Iris pigment epithelial cell (primary cell): ENCODE measurements at places on chromosomes 5 and 9.
A peak's percentile ranks its signal among the peaks of the same experiment; 100 is the strongest.

DNA sequence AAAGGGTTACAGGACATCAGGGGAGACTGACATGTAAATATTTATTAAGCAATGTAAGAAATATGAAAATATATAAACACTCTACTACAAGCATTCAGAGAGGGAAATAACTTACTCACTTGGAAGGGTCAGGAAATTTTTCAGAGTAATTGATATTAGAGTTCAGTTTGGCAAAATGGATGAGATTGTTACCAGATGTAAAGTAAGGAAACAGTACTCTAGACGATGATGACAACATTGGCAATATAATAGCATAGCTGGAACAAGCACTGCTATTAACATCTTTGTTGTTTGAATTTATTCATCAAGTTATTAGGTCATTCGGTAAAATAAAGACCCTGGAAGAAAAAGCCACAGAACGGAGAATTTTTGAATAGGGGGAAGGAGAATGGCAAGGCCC, 49.1 kb downstream of the GNA14 start:
- DNase-seq: no peak

- no peak for DNase-seq
Observed at GRCh38 chr5:55188656-55189540, 15.9 kb upstream of the CDC20B start.

- DNase-seq: peak; percentile 83
Observed at GRCh38 chr5:107389130-107389774, 281.5 kb downstream of the EFNA5 start.

DNA sequence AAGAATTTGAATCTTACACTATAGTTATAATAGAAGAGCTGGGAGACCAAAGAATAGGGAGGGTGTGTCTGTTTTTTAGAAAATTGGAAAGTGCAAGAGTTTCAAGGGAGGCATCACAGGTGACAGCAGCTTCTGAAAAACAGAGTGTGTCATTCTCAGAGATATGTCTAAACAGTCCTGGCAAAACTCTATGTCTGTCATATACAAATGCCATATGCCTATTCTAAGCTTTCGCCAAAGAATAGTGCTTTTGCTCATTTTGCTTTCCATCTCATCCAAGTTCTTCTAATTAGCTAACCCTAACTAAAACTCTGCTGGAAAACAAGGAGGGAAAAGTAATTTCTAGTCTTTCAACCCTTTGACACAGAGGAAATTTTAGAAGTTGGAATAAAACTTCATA, 388.0 kb upstream of the TYRP1 start:
- no peak for DNase-seq

DNA sequence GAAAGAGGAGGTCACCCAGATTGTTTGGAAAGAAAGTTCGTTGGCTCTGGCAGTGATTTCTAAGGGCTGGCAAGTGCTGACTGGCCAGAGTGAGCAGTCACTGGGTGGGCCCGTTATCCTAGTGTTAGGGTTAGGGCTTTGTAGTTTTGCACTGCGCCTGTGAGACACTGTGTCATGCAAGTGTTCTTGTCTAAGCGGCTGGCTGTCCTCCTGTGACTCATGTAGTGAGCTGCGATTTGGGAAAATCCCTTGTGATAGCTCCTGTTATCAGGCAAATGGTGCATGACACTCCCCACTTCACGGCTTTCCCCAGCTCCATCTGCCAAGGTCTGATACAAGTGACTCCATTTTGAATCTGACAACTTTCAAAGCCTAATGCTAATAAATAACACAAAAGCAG, 526.0 kb upstream of the ADAMTS16 start:
- DNase-seq: no peak

DNA sequence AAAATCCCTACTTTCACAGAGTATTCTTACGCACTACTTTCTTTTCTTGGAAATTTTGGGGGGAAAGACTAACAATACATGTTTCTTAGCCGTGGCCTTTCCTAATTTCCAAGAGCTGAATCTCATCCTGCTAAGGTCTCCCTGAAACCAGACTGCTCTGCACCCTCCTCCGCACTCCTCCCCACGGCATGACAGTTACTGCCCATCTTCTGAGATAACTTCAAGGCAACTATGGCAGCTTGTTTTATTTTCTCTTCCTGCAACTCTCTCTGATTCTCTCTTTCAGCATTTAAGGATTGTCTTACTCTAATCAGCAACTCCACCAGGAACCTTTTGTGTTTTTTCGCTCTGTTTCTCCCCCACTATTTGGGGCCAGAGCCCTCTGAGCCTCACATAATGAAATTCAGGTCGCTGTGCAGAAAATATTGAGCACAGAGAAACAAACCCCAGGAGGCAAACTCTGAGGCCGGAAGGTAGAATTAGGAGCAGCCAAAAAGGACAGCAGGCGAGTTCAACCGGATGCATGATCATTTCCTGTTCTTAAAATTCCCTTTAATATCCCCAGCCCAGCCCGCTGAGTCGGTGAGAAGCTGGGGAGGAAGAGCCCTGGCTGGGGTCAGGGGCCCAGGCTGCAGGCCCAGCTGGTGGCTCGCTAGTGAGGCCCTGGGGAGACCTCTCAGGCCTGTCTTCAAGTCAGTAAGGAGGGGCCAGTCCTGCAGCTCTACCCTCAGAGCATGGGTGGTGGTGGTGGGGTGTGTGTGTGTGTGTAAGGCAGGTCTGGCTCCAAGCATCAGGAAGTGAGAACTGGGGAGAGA, 213.6 kb upstream of the S1PR3 start:
- peak; percentile 96 for DNase-seq
